ENCODE measurements at places on chromosomes 1 and 21.

DNA sequence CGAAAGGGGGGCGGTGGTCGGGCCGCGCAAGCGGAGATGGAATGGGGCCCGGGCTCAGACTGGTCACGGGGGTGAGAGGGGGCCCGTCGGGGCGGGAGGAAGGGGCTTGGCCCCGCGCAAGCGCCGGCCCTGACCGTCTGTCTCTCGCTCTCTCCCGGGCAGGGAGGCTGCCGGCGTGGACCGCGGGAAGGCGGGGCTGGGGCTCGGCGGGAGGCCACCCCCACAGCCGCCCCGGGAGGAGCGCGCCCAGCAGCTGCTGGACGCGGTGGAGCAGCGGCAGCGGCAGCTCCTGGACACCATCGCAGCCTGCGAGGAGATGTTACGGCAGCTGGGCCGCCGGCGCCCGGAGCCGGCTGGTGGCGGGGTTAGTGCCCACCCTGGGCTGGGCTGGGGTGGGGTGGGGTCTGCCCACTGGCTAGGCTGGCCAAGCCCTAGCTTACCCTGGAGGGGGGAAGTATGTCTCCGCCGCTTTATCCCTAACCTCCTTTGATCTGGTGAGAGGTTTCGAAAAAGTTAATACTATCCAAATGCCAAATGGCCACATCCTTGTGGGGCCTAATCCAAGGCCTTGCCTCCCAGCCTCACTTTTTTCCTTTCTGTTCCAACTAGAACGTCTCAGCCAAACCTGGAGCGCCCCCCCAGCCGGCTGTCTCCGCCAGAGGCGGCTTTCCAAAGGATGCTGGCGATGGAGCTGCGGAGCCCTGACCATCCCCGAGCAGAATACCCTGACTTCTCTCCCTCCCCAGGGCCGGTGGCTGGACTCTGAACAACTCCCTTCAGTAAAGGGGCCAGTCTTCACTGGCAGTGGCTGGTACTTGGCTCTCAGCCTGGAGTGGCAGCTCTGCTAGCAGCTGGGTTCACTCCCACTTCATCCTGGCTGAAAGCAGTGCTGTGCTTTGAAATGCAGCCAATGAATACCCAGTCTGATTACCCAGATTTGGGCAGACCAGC, 636 bp upstream of the YRDC start:
- DNase-seq, result peak; percentile 78

DNA sequence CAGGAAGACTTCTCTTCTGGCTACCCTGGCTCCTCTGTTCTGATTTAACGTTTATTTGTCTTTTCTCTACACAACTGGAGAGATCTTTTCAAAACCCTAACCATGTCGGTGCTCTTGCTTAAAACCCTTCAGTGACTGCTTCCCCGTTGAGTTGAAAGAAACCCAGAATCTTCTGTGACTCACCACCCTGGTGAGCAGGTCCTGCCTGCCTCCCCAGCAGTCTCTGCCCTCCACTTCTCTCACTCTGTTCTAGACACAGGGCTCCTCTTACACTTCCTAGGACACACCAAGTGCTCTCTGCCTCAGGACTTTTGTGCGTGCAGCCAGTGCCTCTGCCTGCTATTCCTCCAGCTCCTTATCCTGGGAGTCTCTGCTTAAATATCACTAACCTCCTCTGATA, 131.4 kb downstream of the IER5 start:
- DNase-seq, result no peak

DNA sequence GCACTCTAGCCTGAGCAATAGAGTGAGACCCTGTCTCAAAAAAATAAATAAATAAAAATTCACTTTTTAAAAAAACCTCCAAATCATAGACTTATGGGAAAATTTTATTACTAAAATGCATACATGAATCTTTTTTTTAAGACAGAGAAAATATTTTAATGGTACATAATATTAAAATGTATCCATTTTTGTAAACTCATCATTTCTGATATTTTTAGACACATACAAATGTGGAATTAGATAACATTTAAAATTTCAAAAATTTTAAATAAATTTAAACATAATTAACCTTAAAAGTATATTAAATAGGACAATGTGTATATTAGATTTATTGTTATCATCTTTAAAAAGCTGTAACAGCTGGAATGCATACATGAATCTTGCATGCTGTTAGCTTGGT, 33.9 kb downstream of the SMAP2 start:
- no peak for DNase-seq

- DNase-seq, result no peak
Measured at GRCh38 chr1:186207391-186208085, 167.5 kb downstream of the TPR start.

DNA sequence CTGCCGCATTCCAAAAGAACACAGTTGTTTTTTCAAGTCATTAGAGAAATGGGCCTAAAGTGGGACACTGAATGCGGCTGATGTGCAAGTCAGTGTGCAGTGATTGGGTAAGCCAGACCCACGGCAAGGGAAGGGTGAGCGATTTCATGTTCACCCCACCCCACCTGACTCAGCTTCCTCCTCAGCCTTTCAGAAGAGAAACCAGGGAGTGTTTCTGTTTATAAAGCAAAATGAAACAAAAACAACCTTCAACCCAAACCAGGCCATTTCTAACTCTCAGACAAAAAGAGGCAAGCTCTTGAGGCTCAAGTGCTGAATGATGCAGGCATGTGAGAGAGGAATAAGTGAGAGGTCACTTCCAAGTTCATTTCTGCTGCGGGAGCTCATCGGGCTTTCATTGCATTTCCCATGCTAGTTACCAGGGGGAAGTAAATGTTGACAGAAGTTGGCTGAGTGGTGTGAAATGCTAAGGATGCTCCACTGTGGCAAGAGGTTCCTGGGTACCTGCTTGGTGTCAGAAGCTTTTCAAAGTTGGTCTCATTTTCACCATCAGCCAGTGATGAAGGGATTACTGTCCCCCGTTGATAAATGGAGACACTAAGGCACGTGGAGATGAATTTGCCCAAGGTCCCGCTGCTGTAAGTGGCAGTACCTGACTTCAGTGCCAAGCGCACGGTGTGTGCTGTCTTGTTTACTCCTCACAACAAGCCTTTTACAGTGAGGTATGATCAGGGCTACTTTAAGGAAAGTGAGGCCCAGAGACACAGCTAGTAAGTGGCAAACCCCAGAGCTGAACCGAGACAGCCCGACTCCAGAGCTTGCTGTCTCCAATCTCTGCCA, 29.1 kb downstream of the STPG1 start:
- peak; percentile 90 for DNase-seq

DNA sequence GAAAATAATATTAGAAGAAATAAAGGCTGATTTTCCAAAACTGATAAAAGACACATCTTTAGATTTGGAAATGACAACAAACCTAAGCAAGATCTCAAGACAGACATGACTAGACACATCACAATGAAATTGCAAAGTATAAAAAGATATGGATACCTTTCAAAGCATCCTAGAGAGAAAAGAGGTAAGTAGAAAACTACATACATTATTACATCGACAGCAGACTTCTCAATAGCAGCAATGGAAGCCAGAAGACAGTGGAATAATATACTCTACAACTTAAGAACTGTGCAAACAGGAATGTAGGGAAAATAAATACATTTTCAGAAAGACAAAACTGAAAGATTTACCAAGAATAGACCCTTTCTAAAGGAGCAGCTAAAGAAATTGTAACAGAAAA, 50.2 kb downstream of the DENND1B start:
- DNase-seq, result no peak

GRCh38 chr1:42364089-42364488, 16.5 kb upstream of the RIMKLA start:
- DNase-seq, result no peak

DNA sequence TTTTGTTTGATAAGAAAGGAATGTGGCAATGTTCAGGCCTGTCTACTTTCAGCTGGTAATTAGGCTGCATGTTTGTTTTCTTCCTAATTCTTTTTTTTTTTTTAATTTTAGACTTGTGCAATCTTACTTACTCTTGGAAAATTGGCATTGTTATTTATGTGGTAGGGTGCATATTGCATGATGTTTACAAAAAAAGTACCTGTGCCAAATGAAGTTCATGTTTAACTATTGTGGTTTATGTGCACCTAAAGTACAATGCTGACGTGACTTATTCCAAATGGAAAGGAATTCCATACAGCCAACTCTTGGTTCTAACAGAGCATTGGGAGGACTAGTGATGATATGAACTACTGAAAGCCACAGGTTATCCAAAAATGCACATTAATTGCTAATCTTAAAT, 51.0 kb downstream of the KCNK2 start:
- no peak for DNase-seq

GRCh38 chr1:111015222-111015621, 51.5 kb upstream of the LRIF1 start:
- DNase-seq, result no peak

- DNase-seq, result no peak
Measured at GRCh38 chr1:170660281-170660713, 3.6 kb upstream of the PRRX1 start.

DNA sequence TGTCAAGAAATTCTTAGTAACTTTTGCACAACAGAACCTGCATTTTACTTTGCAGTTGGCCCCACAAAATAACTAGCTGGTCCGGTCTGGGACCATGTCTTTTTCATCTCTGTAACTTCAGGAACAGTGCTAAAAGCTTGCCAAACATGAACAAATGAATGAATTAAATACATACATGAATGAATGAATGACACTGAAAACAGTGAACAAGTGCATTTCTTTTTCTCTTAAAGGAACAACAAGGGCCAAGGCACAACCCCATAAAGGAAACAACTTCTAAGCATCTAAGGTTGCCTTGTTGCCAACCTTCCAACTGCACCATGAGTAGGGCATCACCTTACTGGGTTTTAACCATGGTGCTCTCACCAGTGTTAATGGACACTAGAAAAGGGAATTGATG, 534.4 kb upstream of the PKN2 start:
- DNase-seq, result no peak

DNA sequence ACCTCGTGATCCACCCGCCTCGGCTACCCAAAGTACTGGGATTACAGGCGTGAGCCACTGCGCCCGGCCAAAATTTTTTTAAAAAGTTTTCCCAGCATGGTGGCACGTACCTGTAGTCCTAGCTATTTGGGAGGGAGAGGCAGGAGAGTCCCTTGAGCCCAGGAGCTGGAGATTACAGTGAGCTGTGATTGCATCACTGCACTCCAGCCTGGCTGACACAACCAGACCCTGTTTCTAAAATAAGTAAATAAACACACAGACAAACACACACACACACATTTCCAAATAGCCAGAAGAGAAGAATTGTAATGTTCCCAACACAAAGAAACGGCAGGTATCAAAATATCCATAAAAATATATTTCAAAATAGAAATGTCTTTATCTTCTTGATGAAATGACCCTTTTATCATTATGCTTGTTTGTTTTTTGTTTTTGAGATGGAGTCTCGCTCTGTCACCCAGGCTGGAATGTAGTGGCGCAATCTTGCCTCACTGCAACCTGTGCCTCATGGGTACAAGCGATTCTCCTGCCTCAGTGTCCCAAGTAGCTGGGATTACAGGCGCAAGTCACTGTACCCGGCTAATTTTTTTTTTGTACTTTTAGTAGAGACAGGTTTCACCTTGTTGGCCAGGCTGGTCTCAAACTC, 9.3 kb downstream of the HES2 start:
- no peak for DNase-seq

- no peak for DNase-seq
Measured at GRCh38 chr1:233587958-233588799, 25.7 kb upstream of the KCNK1 start.

DNA sequence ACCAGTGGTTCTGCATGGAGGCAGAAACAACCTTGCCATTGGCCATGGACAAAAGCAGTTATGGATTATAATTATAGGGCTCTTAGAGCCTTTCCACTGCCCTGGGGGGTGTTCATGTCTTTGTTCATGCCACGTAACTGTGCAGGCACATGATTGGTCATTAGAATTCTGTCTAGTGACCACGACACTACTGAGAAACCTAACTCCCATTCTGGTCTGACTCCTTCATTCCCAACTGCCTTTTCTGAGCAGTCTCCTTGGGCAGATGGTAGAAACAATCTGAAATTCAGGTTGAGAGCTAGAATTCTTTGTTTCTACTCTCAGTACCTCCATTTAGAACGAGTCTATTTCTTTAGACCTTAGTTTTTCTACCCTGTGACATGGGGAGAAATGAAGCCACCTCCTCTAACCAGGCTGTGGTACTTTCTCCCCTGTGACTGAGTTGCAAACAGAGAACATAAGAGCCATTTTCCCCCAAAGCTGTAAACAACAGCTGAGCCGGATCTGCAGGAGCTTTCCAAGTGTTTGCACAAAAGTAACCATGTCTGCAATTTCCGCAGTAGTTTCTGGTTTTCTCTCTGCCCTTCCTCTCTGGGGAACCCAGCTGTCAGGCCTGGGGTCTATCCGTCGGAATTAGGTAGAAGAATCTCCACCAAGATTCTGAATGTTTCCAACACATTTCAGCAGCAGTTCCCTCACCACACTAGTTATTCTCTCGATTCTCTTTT, 37.7 kb upstream of the IPO9 start:
- no peak for DNase-seq

DNA sequence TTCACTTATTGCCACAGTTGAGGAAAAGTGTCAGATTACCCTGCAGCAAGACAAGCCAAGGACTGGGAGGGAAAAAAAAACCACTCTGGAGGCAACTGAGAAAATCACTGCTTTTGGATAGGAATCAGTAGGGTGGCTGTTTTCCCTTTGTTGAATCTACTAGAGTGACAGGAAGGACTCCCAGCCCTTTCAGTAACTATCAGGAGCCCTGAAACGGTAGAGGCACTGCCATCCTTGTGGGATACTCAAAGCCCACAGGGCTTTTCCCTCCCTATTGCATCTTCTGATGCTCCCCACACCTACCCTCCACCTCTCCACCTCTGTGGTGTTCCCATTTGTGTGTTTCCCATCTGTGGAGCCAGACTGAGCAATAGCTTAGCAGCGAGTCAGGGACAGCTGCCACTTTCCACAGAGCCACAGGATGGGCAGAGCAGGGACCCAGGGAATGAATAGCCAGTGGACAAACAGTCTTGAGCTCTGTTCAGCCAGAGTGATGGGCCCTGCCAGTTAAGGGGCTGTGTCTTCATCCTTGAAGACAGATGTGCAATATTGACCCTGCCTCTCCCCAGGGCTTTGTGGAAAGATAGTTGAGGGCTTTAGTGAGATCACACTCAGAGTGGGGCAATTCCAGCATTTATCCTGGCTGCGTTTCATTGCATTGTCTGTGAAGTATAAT, 13.9 kb downstream of the UBIAD1 start:
- DNase-seq, result no peak

DNA sequence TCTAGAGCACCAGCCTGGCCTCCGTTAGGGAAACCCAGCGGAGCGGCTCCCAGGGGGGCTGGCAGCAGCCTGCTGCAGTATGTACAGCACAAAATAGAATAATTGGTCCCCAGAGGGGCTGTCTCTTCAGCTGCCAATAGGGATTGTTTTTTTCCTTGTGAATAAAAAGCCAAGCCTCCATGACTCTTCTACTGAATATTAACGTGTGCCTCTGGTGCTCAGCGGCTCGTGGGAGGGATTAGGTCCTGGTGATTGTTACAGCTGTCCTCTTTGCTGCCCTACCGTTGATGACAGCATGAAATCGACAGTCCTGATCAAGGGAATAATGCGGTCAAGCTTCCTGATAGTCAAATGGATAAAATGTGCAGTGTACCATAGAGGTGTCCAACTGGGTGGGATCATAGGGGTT, 190.7 kb upstream of the RUNX1 start:
- no peak for DNase-seq

- DNase-seq, result no peak
Measured at GRCh38 chr1:205840146-205840923, 9.6 kb downstream of the PM20D1 start.

GRCh38 chr21:43311301-43311817, 115.6 kb downstream of the SIK1 start:
- DNase-seq, result no peak

- DNase-seq, result peak; percentile 7
Measured at GRCh38 chr1:21703318-21703963, 34.3 kb upstream of the RAP1GAP start.

GRCh38 chr1:30887485-30888315, 20.9 kb downstream of the SDC3 start:
- DNase-seq, result no peak

- DNase-seq, result no peak
Measured at GRCh38 chr1:59125676-59126320, 171.1 kb upstream of the FGGY start.
